ENCODE measurements at places on chromosomes 16 and 17.
A peak's percentile ranks its signal among the peaks of the same experiment; 100 is the strongest.

DNA sequence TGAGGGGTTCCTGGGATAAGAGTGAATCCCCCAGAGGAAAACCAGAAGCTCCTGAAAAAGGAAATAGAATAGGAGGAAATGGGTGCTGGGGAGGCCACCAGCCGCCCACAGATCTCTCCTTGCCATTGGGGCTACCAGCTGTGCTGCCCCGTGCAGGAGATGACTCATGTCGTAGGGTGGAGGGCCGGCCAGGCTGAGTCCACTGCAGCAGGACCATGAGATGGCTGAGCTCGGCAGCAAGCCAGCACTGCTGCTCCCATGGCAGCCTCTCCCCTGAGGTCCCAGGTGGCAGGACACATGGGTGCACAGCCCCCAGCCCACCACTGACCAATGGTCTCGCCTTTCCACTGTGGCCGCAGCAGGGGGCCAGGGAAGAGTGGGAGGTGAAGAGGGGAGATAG lies 95.5 kb downstream of the GNAO1 start:
- DNase-seq, result no peak

DNA sequence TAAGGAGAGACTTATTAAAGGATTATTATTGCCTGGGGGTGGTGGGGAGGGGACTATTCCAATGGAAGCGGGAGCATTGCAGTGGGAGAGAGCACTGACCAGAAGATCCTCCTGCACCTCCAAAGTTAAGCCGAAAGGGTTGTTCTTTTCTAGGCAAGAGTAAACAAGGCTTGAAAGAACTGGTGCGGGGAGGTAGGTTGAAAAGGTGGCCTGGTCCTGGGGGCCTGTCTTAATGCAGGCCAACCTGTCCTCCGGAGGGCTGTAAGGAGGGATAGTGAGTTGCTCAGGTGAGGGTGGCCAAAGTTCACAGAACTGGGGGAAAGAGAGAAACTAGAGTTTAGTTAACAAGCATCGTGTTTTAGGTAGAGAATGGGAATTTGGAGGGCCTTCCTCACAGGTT lies 65.3 kb downstream of the RAB11FIP4 start:
- DNase-seq, result no peak

- DNase-seq, result peak; percentile 82
Measured at GRCh38 chr17:28725660-28726225, 290 bp downstream of the TLCD1 start.

GRCh38 chr16:19804538-19805323 lies 79.9 kb downstream of the GPRC5B start:
- DNase-seq, result peak; percentile 33

GRCh38 chr16:81181013-81181720 lies 57.3 kb upstream of the BCO1 start:
- no peak for DNase-seq

All from stimulated activated CD4-positive, alpha-beta T cell treated with anti-CD3 and anti-CD28 coated beads, Interleukin-15, amount 100 ng/mL, for 24 hours (primary cell).